SK-MEL-5 (cell line): ENCODE measurements at places on chromosomes 13 and 19. TPM values are rescaled to one million over a fixed set of nuclear protein-coding genes. Genes with fewer than 3 reads are reported as not detected.

The RFX1 gene
- total RNA-seq = 0.87 and 0.90 TPM in 2 replicates

The ZNF560 gene
- 0.69 and 0.90 TPM in 2 replicates for total RNA-seq

DNA sequence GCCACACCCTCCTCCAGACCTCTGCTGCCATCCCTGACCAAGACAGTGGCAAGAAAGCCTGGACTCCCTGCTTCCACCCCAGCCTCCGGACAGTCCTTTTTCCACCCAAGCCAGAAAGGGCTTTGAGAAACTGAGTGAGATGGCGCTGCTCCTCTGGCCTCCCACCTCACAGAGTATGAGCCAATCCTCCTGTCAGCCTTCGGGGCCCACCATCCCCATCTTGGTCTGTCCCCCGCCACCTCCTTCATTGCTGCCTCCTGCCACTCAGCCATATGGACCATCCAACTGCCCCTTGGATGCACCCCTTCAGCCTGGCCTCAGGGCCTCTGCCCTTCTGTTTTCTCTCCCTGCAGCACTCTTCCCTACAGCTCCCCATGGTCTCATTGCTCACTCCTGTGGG is 125.7 kb downstream of the CRYL1 start:
- no peak for DNase-seq

DNA sequence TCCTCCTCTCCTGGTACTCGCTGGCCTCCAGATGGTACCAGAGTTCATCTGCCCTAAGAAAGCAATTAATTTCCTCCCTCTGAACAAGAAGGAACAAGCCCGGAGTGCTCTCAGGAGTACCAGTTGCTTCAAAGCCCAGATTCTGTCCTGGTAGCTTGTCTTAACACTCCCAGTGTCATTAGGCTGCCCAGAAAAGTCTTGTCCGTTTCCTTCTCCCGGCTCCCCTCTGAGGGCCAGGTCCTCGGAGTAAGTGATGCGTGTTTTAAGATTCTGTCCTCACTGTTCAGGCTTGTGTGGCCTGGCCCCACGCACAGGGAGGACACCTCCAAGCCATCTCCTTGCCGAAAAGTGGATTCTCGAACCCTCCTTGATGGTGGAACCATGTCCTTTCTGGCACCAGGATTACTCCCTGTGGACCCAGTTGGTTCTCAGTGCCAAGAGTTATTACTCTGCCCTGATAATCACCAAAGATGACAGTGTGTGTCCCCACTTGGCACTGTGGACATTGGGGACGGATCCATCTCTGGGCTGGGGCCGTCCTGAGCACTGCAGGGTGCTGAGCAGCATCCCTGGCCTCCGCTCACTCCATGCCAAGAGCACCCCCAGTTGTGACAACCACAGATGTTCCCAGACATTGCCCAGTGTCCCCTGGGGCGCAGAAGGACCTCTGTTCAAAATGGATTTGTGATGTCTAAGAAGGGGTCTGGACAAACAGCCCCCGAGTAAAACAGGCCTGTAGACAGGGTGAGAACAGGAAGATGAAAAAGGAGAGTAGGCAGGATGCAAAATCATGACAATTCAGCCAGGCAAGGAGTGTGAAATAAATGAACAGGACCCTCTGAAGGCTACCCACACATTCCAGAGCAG is 52.4 kb downstream of the RFX2 start:
- no peak for DNase-seq

DNA sequence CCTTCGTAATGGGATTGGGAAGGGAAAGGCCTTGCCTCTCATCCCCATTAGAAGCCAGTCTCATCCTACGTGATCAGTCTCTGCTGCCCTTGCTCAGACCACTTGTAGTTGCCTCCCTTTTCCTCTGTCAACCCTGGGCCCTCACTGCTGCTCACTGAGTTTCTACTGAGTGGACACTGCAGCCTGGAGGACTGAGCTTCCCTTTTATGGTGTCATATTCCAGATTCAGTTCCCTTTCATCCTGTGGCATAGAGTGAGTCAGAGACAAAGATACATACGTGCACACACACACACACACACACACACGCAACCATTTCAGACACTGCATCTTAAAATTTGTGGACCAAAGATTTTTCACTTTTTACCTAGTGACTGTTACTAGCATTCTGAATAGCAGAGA is 56.6 kb downstream of the COG3 start:
- no peak for DNase-seq
